DMS 273 treated with DMSO at 0.1 percent for 48 hours (cell line): ENCODE measurements at places on chromosomes 5 and 9.
A peak's percentile ranks its signal among the peaks of the same experiment; 100 is the strongest.

- DNase-seq: no peak
Measured at GRCh38 chr5:87061046-87061445, 206.6 kb upstream of the RASA1 start.

DNA sequence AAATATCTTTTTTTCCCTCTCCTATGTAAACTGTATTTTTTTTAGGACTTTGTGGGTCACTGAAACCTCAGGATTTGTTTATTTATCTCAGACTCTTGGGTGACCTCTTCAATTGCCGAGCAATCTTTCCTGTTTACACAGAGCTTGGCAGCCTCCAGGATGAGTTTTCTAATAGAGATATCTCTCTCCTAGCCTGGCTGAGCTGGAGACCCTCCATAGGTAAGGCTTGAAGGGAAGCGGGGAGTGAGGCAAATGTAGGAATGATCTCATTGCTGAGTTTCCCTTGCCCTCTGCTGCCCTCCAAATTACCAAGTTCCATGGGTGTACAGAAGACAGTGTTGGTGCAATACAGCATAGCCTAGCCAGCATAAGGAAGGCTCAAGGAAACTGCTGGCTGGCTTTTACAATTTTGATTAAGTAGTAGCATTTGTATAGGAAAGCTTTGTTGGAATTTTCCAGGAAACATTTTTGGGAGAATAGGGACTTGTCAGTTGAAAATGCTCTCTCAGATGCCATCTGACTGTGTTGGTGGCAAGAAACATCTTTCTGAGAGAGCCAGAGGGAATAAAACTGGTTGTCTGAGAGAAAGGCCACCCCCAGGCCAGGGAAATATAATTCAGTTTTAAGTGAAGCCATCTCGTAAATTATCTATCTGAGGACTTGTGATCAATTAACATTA lies 116.0 kb downstream of the NMUR2 start:
- DNase-seq: no peak

GRCh38 chr9:106962122-106962521 lies 99.2 kb downstream of the ZNF462 start:
- DNase-seq: no peak

DNA sequence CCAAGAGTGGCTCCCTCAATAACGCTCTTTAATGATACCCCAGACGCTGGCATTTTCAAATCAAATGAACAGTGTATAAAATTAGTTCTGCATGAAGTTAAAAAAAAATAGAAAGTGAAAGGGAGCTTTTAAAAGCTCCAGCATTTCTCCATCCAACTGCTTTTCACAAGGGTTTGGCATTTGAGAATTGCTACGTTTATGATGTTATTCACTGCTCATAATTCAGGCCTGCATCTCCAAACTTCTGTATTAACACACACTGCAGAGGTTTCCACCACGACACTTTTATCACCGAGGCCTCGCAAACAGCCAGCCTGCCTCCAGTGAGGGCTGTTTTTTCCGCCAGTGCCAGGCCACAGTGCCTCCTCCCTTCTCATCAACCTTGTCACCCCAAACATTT lies 205.5 kb upstream of the EFNA5 start:
- no peak for DNase-seq

- DNase-seq: no peak
Measured at GRCh38 chr5:76479973-76480667, 77.0 kb downstream of the IQGAP2 start.

- DNase-seq: no peak
Measured at GRCh38 chr5:177449140-177450061, 2.8 kb downstream of the PRR7 start.

DNA sequence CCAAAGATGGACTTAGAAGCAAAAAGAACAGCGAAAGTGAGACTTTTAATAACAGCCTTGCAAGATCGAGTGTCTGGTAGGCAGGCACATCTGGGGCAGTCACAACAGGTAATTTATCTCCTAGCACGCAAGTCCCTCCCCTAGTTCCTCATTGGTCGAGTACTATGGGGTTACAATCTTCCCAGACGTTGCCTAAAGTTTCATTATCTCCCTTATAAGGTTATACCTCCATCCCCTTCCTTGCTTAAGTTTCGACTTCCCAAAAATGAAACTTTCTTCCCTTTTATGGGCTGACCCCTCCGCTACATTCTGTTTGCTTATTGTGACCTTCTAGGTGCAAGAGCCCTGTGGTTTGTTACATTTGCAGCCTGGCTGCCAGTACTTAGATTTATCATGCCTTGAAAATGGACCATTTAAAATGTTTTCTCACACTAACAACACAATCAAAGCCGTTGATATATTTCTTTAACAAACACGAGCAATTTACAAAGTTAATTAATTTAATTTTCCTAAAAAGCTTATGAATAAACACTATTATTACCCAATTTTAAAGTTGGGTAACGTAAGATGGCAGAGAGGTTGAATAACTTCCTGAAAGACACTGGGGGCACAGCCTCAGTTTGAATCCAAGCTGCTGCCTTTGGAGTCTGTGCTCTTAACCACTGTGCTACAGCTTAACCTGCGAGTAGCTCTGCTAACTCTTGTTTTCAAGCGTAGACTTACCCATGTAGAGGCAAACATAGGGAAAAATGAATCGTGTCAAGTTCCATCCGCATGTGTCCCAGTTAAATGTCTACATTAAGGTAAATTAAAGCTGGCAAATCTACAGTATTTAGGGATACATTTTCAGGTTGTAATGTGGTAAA lies 91.7 kb downstream of the EDIL3 start:
- DNase-seq: no peak

GRCh38 chr9:71303351-71303750 lies 181.9 kb upstream of the TRPM3 start:
- DNase-seq: no peak

GRCh38 chr5:4989118-4989517 lies 151.0 kb upstream of the ADAMTS16 start:
- DNase-seq: no peak

DNA sequence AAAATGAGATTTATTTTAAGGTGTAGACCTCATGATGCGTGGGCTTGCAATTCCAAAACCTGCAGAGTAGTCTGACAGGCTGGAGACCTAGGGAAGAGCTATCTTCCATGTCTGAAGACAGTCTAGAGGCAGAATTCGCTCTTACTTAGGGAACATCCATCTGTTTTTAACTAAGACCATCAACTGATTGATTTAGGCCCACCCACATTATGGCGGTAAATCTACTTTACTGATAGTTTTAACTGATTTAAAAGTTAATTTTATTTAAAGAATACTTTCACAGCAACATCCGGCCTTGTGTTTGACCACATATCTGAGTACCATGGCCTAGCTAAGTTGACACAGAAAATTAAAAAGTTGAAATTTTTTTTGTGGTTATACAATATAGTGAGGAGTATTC lies 6.0 kb upstream of the ST8SIA4 start:
- no peak for DNase-seq

DNA sequence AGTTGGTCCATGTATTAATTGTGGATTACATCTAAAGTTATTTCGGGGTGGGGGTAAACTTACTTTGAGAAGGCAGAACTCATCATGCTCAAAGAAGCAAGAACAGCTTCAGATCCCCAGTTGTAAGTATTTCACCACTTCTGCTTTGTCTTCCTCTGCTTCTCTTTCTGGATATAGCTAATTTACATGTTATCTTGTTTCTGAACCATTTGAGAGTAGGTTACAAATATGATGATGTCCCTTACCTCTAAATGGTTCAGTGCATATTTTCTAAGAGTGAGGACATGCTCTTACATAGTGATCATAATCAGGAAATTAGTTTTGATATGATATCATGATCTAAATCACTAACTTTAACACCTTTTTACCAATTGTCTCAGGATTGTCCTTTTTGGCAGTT lies 11.9 kb downstream of the TRIO start:
- DNase-seq: no peak

GRCh38 chr5:62143268-62144229 lies 162.5 kb upstream of the KIF2A start:
- DNase-seq: no peak

DNA sequence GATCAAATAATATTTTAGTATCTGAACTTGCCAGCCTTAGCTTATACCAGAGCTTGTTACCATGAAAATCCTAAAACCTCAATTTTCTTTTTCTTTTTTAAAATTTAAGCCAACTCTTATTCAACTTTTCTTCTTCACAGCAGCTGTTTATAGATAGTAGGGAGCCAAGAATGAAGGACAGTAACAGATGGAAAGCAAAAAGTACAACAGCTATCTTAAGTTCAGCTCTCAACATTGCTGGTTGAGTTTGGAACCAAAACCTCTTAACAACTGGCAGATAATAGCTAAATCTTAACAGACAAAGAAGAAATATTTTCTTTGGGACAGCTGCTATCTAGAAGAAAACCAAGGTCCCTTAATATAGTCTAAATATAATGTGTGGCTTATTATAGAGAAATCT lies 74.7 kb downstream of the PJA2 start:
- no peak for DNase-seq

GRCh38 chr5:93621327-93621798 lies 38.3 kb downstream of the NR2F1 start:
- peak; percentile 71 for DNase-seq

DNA sequence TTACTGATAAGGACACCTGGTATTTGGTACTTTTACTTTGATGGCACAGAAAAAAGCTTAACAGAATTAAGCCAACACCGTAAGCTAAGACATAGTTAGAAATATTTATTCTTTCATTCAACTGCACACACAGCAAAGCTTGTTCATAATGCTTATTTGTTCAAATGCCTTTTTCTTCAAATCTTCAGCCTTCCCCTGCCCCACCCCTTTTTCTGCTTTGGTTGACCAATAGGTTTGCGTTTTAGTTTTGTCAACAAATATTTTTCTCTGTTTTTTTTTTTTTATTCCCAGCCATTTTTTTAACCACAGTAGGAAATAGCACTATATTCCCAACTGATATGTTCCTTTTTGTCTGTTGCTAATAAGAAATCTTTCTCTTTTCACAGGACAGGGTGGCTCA lies 4.9 kb upstream of the RICTOR start:
- DNase-seq: no peak

DNA sequence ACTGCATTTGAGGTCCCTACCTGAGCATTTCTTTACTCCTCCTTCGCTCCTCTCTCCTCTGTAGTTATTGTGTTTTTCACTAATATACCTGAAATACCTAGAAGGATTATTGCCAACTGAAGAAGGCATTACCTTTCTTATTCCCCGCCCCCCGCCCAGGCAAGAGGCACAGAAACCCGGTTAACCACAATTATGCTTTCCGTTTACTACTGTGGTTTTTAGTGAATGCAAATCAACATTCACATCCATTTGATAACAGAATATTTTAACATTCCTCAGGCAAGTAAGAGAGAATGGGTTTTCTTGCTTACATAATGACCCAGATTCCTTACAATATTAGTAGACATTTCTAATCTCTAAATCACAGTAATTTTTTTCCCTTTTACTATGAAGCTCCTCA lies 136.9 kb downstream of the PCSK5 start:
- DNase-seq: no peak

GRCh38 chr9:3836011-3836410 lies 310.2 kb upstream of the RFX3 start:
- DNase-seq: no peak

DNA sequence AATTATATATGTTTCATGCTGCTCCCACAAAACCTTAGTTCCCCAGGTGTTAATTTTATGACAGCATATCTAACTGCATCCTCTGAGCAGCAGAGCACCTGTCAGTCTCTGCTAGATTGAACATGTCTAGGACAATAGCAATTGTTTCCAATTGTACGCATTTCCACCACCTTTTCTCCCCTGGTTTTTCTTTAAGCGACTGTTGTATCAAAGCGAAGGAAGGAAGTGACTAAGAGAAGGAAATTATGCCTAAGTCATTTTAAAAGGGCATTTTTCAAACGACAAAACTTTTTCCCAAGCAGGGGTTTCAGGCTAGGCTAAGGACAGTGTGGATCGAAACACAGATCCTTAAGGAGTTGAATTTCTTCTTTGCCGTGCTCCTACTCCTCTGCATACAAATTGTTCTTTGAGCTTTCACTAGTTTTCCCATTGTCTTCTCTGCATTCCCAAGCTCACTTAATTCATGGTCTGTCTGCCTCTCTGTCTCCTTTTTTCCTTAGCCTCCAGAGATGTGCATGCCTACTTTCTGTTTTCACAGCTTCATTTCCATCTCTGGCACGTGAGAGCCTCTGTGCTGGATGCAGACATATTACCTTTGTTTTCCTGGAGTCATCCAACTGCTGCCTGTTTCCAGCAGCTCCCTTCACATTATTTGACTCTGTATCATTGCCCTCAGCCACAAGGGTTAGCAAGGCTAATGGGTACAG lies 39.4 kb upstream of the STARD4 start:
- DNase-seq: no peak

DNA sequence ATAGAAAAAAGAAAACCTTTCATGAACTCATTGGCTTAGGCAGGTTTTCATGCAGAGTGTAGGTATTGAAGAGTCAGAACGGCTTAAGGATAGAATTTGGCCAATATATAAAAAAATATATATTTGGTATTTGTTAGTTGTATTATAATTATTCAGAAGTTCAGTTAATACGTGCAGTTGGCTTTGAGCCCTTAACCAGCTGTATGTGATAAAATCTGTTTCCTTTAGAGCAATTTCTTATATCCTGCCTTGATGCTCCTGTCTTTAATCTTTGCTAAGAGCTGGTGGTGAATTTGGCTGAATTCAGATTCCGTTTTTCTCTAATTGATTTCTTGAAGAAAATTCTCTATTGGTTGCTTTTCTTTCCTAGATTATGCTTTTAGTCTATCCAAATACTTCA lies 3.7 kb downstream of the ANXA1 start:
- DNase-seq: no peak

DNA sequence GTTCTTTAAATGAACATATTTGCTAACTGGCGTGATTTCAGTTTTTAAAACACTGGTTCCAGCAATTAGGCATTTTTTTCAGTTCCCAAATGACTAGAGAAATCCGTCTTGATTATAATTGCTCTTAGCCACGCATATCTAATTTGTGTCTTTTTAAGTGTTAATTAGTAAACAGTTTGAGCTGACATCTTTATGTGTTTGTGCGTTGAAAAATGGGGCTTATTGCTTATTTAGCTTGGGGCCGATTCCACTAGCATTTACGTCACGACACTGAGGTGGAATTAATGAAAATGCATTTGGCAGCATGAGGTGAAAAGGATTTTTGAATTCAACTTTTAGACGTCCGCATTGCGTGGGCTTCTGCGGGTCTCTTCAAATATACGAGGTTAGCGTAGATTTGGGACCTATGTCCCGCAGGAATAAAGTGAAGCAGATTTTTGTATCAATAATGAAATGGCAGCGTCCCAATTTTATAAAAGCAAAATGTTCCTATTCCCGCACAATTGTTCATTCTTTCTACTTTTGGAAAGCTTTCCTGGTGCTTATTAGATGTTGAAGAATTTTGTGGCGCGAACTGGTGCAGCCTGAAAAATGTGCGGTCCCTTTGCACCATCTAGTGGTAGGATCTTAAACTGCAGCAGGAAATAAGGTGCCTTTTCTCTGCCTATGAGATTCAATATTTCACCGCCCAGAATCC lies 122.7 kb upstream of the LMX1B start:
- peak; percentile 4 for DNase-seq

DNA sequence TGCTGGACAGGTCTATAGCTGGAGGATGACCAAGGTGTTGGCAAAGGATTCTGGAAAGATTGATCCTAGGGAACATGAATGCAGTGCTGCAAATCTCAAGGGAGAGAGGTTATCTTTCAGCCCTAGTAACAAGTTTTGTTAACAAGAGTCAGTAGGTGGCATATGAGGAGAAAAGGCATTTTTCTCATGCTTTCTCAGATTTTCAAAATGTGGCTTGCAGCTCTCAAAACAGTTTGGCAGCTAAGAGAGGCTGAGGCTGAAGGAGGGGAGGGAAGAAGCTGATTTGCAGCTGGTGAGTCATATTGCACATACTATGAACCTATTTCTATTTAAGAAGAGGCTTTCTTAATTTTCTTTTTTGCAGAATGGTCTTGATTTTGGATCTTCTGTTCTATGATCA lies 64.3 kb upstream of the PCA3 start:
- DNase-seq: no peak

GRCh38 chr9:137685035-137685740 lies 66.4 kb downstream of the EHMT1 start:
- DNase-seq: no peak
